ENCODE measurements at places on chromosomes 13 and 19.

GRCh38 chr19:10516671-10517286 is 468 bp downstream of the S1PR5 start:
- DNase-seq, result no peak

DNA sequence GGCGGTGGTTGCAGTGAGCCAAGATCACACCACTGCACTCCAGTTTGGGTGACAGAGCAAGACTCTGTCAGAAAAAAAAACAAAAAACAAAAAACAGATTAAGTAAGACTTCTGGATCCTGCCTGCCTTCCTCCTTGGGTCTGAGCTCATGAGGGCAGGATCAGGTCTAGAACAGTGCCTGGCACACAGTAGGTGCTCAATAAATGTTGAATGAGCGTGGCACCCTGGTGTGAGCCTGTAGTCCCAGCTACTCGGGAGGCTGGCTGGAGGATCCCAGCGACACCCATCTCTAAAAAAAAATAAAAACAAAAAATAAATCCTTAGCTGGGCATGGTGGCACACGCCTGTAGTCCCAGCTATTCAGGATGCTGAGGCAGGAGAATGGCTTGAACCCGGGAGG is 2.8 kb upstream of the CDC37 start:
- no peak for DNase-seq

GRCh38 chr13:52405369-52405766 is 604 bp downstream of the THSD1 start:
- DNase-seq, result no peak

DNA sequence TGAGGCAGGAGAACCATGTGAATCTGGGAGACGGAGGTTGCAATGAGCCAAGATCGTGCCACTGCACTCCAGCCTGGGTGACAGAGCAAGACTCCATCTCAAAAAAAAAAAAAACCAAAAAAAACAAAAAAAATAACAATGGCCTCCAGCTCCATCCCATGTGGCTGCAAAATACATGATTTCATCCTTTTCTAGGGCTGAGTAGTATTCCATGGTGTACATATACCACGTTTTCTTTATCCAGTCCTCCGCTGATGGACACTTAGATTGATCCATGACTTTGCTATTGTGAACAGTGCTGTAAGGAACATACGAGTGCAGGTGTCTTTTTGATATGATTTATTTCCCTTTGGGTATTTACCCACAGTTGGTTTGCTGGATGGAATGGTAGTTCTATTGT is 20.9 kb upstream of the LSM14A start:
- no peak for DNase-seq

DNA sequence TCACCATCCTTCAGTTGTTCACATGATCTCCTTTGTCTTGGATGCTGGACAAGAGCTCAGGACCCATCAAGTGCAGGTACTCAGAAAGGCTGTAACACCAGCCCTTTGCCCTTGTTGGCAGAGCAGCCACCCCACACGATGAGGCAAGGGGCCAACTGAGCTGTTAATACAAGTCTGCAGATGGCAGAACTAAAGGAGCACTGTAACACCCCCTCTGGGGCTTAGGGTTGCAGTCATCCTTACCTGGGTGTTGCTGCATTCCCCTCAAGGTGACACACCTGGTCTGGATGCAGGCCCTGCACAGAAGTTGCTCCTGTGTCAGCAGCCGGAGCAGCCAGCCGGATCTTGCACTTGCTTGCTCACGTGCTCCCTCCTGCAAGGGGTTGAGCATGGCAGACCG is 52.0 kb downstream of the STARD13 start:
- no peak for DNase-seq

DNA sequence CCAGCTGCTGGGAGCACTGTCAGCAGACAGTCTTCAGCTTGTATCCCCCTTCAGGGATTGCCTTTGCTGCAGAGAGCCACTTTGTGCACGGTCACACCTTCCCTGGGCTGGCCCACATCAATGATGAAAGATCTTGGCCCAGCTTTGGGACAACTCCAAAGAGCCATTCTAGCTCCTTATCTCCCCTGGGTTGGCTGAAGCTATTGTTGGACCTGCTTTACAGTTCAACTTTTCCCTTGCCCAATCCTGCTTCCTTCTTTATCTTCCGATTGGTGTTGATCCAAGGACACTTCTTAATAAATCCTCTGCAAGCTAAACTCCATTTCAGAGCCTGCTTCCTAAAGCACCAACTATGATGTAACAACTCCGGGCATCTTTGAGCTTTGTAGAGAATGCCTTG is 466.4 kb downstream of the KLF12 start:
- DNase-seq, result no peak

GRCh38 chr19:55070466-55071128 is 5.1 kb upstream of the EPS8L1 start:
- DNase-seq, result no peak

GRCh38 chr19:58569943-58570670 is 3.0 kb downstream of the MZF1 start:
- DNase-seq, result no peak

GRCh38 chr19:54035215-54036178 is 28.2 kb downstream of the VSTM1 start:
- DNase-seq, result no peak

GRCh38 chr13:108352599-108352998 is 83.1 kb downstream of the TNFSF13B start:
- DNase-seq, result no peak

DNA sequence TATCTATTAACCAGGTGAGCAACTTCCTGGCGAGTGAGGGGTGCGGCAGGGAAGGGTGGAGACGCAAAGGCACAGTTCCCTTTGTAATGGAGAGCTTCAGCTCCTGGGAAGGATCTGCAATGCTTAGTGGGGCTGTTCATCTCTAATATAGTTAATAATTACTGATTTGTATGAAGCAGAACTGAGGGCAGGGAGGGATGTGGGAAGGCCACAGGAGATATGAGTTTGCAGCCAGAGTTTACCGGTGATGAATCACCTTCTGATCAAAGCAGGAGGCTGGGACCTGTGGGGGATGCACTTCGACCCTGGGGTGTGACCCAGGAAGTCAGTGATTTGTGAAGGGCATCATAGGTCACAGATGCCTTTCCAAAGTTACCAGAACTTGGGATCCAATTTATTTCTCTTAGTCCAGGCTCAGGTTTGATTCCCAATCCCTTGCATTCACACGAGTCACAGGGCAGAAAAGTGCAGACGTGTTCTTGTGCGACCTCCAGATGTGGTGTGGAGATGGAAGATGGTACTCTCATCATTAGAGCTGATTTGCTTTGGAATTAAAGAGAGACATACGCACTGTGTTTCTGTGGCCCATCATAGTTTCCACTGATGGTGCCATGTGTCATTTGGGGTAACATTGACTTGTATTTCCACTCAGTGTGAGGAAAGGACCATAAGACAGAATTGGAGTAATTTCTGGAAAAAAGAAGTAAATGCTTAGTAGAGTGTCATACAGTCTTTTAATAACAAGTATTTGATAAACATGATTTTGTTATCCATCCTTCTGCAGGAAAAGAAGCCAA is 55.0 kb downstream of the LRCH1 start:
- no peak for DNase-seq

DNA sequence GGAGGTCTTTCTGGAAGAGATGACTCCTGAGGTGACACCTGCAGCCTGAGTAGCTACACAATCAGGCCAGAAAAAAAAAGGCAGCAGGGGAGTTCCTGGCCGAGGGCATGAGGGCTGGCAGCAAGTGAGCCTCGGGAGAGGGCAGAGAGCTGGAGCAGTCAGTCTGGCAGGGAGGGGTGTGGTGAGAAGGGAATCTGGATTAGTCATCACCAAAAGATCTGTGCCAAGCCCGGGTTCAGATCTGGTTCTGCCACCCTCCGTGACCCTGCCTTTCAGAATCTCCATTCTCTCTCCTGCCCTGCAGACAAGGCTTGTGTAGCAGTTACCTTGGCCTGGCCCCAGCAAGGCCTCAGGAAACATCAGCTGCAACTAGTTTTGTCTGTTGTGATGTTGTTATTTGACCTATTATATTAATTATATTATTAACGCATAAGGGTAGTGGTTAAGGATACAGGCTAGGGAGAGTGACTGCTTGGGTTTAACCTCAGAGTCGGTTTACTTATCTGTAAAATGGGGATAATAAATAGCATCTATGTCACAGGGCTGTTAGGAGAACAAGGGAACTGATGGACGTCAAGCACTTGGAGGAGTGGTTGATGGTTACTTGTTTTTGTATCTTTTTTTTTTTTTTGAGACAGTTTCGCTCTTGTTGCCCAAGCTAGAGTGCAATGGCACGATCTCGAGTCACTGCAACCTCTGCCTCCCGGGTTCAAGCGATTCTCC is 2.7 kb upstream of the CAPNS1 start:
- DNase-seq, result no peak

GRCh38 chr13:32682740-32683139 is 96.5 kb downstream of the PDS5B start:
- no peak for DNase-seq

GRCh38 chr13:99655351-99656091 is 154.2 kb downstream of the TM9SF2 start:
- peak; percentile 7 for DNase-seq

DNA sequence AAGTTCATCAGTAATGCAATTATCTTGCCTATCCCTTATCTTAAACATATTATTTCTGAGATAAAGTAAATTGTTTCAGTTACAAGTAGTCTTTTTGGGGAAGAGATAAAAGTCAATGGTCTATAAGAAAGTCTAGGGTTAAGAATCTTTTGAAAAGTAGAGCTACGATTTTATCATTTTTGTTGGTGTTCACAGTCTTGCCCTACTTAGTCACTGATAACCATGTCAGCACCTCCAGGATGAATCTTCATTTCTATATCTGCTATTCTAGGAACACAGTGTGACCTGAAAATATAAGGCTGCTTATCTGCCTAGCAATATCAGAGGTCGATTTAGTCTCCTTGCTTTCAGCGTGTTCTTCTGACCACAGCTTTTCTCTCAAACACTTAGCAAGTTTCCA is 1676.5 kb upstream of the PRR20A start:
- no peak for DNase-seq

DNA sequence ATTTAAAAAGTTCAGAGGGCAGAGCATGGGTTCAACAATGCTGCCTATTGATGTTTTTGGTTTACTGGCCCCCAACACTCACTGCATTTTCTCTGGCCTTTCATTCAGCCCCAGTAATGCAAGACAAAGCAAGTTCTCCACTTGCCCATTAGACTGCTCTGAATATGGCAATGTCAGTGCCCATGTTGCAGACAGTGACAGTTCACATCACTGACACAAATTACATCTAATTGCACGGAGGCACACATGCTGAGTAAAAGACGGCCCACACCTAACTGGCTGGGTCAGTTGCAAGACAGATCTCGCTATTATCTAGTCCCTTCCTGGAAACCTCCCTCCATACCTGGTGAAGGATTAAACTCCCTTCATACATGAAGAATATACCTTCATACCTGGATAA is 54.0 kb downstream of the ENOX1 start:
- DNase-seq, result no peak

GRCh38 chr13:20673715-20674114 is 29.8 kb upstream of the IL17D start:
- DNase-seq, result no peak

GRCh38 chr13:19158526-19159174 is 23.0 kb downstream of the TUBA3C start:
- DNase-seq, result no peak

DNA sequence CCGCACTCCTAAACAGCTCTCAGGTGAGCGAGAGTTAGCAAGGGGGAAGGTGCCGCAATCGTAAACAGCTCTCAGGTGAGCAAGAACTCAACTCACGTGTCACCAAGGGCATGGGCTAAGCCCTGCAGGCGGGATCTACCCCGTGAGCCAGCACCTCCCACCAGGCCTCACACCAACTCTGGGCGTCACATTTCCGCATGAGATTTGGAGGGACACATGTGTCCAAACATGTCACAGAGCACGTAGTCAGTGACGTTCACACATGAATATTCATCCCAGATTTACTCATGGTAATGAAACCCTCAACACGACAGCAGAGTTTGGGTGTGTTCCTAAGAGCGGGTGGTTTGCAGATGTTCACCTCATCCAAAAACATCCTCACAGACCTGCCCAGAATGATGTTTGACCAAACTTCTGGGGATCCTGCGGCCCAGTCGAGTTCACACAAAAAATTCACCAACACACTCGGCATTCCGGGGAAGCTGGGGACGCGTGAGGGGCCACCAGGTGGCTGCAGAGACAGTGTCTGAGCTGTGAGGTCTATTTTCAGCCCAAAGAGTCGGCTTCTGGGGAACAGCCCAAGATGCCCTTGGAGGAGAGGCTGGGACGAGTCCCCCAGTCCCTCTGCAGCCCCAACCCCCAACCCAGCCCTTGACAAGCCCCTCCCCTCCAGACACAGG is 19.6 kb downstream of the C2CD4C start:
- DNase-seq, result no peak

DNA sequence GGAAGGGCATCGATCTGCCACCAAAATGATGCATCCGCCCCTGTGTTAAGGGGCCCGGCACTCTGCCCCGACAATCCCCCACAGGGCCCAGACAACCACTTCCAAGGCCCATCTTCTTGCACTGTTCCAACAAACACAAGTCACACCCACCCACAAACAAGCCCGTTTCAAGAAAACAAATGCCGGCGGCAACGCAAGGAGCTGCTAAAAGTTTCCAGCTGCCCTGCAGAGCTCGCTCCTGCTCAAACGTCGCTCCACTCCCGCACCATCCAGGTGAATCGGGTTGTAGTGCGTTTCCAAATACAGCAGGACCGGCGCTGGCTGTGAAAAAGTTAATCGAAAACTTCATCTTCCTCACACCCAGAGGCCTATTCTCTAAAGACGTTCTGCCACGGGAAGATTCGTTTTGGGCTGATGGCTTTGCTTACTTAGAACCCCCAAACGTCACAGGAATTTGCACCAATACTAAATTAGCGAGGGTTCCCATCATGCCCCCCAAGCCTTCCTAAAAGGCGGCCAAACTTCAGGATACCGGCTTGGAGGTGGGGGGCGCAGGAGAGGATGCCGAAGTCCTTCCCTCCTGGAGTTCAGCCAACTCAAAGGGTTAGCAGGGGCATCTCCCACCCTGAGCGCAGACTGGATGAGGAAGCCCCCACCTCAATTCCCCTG is 107.4 kb upstream of the DOCK9 start:
- no peak for DNase-seq

- no peak for DNase-seq
Measured at GRCh38 chr13:81498969-81499368, 1158.0 kb upstream of the SPRY2 start.

- no peak for DNase-seq
Measured at GRCh38 chr19:50554212-50554611, 14.0 kb downstream of the LRRC4B start.

GRCh38 chr13:84466461-84466860 is 584.2 kb upstream of the SLITRK1 start:
- no peak for DNase-seq
